ENCODE measurements at places on chromosomes 1 and 21.

- DNase-seq, result no peak
These were observed 8.9 kb upstream of the KCNN3 start for GRCh38 chr1:154879038-154879421.

GRCh38 chr1:244011271-244011670 is 39.8 kb upstream of the ZBTB18 start:
- no peak for DNase-seq

- DNase-seq, result peak; percentile 82
These were observed at the start of gene ZNF644 for GRCh38 chr1:91021686-91022517. ZNF644 (minus strand) TSS chr1:91022035; CDS start chr1:90982353, 39,682 bp downstream.

- DNase-seq, result no peak
These were observed 40.5 kb upstream of the TARBP1 start for GRCh38 chr1:234519506-234519905.

- DNase-seq, result no peak
These were observed 76.8 kb downstream of the PLXNA2 start for GRCh38 chr1:208167261-208167869.

- DNase-seq, result no peak
These were observed 4.8 kb upstream of the GNPAT start for GRCh38 chr1:231236208-231236591.

DNA sequence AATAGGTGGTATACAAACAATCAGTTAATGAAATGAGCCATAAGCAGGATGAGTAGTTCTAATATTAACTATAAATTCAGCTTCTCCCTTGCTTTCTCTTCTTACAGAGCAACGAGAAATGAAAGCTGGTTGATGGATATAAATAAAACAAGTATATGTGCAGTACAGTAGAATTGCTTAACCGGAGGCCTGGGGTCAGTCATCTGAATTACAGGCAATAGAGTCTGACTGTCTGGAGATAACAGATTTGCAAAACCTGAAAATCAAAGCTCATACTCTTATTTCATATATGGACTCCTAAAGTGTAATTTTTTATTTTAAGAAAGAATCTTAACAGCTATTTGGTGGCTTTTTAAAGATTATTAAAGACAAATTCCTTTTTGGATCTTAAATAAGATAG is 43.1 kb upstream of the SGIP1 start:
- no peak for DNase-seq

DNA sequence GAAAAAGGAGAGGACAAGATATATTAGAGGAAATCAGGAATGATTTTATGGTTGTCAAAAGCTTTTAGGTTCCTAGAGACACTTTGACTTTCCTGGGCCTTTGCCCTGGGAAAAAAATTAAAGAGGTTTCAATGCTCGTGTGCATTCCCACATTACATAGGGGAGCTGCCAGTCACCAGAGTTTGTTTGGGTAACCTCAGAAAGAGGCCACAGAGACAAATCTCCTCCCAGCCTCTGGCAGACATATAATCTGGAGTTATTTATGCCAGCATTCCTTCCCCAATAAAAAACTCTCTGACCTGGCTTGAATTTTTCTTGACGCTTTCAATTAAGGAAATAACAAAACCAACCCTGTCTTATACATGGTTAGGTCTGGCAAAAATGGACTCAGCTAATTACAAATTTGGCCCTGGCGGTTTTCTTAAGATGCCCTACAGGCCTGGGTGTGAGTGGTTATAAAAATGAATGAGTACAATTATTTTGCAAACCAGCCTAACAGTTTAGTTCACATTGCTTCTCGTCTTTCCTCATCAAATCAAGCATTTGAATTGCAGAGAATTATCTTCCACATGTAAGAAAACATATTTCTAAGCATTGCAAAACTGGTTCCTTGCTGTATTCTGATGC is 63.7 kb downstream of the WLS start:
- no peak for DNase-seq

DNA sequence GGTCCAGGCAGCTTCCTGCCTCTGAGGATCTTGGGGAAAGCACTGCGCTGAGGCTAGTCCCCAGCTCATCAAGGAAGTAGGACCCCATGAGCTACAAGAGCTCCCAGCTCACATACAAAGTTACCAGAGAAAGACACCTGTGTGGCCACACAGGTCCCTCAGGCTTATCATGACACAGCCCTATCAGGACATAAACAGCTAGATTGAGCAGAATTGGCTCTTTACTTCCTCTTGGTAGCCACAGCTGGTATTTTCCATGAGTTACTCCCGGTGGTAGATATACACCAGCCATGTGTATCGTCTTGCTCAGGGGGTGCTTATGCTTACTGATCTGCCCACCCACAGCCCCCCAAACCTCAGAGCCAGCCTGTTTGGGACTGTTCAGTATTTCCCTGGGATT is 1.2 kb downstream of the LENEP start:
- no peak for DNase-seq

DNA sequence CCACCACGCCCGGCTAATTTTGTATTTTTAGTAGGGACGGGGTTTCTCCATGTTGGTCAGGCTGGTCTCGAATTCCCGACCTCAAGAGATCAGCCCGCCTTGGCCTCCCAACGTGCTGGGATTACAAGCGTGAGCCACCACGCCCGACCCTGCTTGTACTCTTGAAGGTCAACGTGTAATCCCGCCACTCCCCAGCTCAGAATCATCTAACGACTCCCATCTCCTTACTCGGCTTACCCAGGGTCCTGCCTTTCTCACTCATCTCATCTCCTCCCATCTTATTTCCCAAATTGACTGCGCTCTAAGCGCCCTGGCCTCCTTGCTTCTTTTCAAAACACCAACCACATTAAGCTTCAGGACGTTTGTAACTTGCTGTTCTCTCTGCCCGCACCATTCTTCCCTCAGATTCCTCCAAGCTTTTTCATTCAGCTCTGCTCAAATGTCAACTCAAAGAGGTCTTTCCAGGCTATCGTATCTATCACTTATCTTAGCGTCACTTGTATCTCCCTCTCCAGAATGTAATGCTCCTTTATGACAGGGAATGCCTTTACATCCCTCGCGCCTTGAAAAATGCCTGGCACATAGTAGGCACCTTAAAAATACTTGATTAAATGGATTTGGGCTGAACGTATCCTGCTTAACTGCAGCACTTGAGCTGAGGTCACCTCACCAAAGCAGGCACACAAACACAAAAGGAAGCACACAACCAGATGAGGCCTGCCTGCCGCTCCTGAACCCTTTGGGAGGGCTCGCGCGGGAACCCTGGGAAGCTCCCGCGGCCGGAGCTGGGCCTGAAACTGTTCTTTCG is 1.4 kb upstream of the USP1 start:
- DNase-seq, result no peak

DNA sequence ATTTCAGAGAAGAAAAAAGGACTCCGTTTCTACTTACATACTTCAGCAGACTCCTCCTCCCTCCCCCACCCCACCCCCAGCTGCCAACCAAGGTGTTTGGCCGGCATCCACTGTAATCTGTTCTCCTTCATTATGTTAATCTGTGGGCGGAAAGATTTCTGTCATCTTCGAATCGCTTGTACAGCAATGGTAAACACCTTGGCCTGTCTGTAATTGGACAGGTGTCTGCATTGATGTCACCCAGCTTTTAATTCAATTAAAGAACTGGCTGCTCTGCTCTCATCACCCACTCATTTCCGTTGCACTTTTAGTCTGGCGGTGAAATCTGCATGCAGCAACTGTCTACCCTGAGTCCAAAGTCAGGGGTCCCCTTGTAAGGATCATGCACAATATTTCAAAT is 368.6 kb downstream of the USH2A start:
- peak; percentile 6 for DNase-seq

DNA sequence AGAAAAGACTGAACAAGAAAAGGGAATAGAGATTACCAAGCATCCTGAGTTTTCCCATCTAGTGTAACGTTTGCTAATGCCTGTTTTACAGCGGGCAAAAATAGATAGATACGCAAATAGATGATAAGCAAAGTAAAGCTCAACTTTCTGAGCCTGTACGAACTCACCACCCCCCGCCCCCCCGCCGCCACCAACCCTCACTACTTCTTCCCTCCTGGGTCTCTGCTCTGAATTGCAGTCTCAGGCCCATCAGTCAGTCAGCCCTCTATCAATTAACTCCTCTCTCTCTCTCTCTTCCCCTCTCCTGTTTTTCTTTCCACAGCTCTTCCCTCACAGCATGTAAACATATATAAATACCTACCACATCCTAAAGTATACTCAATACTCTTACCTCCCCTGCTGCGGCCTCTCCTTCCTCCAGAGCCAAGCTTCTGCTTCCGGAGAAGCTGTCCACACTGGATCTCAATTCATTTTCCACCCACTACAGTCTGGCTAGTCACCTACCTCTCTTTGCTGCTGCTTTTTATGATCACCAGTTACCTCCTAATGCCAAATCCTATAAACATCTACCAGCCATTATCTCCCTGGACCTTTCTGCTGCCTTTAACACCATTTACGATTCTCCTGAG is 64.6 kb downstream of the CAPN2 start:
- no peak for DNase-seq

DNA sequence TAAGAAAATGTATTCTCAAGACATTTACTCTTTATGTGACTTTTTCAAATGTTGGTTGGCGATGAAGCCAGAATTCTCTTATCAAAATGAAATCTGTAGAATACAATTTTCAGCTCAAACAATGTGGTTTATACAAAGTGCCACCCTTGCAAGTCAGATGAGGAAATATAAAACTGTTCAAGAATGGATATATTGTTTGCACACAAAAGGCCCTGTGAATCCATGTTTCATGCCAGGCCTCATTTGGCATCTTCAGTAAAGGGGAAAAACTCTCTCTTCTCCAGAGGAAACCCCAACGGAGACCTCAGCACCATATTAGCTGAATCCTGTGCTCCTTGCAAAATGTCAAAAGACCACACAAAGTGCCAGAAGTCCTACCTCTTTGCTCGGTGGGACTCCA is 310.4 kb downstream of the RRAGC start:
- no peak for DNase-seq

GRCh38 chr1:158199849-158200248 is 19.2 kb downstream of the CD1D start:
- no peak for DNase-seq

DNA sequence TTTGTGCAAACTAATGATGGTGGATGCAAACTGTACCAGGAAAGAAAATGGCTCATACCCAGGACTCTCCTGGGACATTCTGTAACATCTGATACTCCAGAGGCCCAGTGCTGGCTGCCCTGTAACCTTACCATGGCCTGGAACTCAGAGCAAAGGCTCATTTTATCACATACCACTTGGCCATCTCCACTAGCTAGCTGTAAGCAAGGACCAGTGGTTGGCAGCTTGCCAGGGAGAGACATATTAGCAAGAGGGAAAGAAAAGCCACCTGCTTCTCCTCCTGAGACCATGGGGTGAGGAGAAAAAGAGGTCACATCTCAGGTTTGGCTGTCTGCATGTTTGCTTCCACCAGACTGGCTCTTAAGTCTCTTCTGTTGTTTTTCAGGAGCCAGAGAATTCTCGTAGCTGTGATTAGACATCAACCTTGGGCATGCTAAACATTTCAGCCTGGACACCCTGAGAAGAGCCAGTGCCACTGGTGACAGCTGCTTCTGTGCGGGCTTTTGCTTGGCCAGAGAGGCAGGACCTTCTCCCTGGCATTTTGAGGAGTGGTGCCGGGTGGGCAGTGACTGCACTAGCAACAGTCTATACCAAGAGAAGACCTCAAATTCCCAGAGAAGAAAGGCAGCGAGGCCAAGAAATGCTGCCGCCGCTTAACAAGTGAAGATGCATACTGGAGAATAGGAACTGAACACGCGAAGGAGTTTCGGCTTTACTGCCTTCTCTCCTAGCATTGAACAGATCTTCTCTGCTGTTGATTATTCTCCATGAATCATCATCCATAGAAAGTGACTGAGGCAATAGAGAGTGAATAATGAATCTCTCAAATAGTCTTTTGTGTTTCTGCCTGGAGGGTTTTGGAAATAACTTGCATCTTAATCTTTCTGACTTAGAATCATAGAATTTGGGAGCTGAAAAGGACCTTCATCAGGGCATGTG is 6.7 kb upstream of the INKA2 start:
- DNase-seq, result no peak

DNA sequence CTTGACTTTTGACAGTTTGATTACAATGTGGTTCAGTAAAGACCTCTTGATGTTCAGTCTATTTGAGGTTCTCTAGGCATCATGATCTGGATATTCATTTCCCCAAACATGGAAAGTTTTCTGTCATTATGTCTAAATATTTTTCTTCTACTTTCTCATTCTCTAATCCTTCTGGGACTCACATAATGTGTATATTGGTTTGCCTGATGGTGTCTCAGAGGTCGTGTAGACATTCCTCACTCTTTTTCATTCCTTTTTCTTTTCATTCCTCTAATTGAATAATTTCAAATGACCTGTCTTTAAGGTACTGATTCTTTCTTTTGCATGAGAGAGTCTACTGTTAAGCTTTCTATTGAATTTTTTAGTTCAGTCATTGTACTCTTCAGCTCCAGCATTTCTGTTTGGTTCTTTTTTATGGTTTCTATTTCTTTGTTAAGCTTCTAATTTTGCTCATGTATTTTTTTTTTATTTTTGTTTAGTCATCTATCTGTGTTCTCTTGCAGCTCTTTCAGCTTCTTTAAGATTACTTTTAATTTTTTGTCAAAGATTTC is 158.4 kb downstream of the GDAP2 start:
- no peak for DNase-seq

- no peak for DNase-seq
These were observed 1.2 kb downstream of the SARS1 start for GRCh38 chr1:109214695-109215623.

GRCh38 chr1:156833603-156834002 is 17.0 kb upstream of the SH2D2A start:
- no peak for DNase-seq

GRCh38 chr1:183346276-183346732 is 71.9 kb downstream of the NMNAT2 start:
- no peak for DNase-seq

DNA sequence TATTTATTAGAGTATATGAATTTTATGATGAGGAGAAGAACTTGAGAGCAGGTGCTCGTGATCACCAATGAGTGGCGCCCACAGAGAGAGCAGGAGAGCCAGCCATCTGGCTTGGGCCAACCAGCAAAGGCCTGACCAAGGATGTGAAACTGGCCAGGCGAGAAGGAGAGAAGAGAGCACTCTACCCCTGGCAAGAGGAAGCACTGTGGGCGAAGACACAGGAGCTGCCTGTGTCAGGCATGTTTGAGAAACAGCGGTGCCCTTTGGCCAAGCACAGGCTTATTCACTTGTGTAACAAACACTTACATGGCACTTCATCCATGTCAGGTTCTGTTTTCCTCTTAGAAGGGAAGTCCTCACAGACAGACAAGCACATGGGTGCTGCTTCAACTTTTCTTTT is 4.2 kb upstream of the SIPA1L2 start:
- DNase-seq, result peak; percentile 12

DNA sequence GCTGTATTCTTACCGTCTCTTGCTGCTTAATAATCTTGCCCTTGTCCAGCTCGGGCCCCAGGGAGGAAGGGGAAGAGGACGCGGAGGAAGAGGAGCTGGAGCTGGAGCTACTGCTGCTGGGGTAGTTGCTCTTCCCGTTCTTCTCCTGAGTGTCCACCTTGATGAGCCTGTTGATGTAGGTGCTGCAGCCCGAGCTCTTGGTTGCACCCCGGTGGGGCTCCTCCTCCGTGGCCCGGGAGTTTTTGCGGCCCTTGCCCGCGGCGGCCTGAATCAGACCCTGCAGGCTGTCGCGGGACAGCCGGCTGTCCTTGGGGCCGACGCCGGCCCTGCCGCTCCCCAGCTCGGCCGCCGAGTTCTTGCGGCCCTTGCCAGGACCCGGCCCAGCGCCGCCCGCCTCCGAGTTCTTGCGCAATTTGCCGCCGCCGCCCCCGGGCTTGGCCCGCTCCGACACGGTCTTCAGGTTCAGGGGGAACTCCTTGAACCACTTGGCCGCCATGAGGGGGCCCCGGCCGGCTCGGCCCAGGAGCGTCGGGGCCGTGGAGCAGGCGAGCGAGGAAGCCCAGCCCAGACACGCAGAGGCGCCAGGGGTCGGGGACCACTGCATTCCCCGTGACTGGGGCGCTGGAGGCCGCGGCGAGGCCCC is 475 bp upstream of the TDRD10 start:
- no peak for DNase-seq

GRCh38 chr1:229675396-229675795 is 49.3 kb downstream of the URB2 start:
- DNase-seq, result no peak

All from nucleus accumbens (tissue), 56 donors.